ENCODE measurements at places on chromosomes 1 and 21.

DNA sequence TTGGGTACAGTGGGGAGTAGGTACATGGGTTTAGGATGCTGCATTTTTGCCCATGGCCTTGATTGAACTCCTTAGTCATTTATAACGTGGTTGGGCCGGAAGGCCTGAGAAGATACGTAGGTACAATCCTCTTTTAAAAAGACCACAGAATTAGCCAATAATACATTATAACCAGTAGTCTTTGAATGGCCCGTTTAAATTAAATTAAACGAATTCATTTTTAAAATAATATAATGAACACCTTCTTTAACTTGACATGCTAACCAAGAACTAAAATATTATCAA is 20.1 kb upstream of the ADAR start:
- no peak for DNase-seq

DNA sequence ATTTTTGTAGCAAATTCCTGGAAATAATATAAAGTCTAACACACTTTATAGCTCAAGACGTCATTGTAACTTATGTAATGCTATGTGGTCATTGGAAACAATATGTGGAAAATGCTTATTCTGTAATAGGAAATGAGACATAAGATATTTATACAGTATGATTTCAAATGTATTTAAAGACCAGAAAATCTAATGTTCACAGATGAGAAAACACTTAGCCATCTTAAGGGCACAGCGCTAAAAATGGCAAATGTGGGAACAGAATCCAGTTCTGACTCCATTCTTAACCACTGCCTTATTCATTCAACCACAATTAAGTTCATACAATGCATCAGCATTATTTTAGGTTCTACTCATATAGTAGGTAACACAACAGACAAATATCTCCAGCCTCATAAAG is 12.5 kb downstream of the CSDE1 start:
- no peak for DNase-seq

DNA sequence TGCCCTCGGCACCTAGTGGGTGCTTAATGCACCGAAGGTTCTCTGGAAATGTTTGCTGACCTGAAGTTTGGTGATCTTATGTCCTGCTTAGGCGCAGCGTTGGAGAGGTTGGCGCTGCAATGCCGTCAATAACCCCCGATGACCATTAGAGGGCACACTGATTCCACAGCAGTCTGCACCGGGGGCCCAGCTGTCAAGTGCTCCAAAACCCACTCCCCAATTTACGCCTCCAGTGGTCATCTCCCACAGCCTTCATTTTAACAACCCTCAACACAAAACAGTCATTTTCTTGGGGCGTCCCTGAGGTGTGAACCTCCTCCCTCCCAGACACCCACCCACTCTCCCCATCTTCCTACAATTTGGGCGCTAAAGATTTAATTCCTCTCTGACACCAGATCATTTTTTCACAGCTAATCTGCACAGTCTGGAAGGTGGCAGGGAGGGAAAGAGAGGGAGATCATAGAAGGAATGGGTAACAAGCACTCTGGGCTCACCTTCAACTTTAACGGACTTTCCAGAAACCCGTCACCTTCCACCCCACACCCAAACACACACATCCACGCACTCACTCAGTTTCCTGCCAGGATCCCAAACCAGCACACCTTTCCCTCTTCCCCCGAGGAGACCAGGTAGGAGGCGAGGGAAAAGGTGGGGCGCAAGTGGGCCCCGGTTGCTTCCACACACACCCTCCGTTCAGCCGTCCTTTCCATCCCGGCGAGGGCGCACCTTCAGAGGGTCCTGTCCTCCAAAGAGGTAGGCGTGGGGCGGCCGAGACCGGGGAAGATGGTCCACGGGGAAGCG is 570 bp upstream of the NPR1 start:
- DNase-seq: peak; percentile 61

DNA sequence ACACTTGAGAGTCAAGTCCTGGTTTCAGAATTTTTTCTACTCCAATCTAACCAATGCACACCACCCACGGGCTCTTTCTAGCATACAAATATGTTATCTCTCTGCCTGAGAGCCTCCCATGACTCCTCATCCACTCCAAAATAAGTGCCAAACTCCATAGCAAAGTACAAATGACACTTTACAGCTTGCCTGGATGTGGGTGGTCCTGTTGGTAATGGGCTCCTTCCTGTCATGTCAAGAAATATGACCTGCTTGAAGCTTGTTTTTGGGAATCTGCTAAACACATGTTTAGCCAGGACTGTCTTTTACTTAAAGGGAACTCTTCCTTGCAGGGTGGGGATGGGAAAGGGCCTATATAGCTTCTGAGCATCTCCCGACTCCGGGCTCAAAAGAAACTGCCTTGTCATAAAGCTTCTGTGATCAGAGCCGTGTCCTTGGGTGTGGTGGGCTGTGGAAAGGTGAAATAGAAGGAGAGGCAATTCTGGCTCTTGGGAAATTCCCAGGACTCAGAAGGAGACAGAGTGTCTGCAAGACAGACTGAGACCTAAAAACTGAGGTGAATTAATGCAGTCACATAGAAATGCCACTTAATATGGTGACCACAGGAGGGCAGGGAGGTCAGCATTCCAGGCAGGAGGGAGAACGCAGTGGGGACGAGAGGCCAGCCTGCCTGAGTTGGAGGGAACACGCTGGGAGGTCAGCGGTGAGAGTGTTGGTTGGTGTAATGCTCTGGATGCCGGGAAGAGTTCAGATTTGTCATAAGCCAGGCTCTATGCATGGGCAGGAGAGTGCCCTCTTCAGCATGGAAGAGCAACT is 6.1 kb upstream of the IGFN1 start:
- DNase-seq: peak; percentile 23

DNA sequence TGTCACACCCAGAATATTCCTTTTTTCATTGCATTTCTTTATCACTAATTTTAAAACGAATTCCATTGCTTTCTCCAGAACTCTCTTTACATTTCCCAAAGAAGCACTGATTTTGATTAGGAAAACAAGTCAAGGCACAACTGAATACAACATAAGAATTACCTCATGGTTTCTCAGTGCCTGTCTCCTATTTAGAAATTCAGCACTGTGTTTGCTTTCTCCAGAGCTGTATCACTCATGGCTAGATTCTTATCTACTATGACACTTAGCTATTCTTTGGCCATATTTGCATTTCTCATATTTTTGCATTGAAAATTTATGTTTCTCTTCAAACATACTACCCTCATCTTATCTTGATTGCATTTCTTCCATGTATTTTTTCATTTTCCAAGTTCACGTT is 1402.0 kb downstream of the MRPL39 start:
- DNase-seq: no peak

DNA sequence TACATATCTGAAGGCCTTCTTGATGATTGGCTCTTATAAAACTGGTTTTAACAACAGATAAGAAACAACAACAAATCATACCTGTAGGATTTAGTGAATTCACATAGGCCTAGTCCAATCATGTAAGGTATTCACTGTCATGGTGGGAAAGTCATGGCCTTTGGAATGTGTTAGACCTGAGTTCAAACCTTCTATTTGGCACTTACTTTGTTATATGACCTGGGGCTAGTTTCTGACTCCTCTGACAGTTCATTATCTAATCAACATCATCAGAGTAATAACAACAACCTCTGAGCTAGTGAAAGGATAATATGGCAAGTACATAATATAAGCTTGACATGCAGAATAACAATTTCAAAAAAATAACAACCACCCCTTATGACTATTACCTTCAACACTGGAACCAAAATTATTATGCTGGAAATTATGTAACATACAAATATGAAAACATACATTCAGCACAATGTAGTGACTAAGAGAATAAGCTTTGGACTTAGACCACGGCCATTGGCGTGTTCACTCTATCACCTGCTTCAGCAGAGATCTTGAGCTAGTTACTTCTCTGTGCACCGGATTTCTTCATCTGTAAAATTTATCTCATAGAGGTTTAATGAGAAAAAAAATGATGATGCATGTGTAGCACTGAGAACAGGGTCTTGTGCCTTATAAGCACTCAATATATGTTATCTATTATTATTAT is 597.6 kb downstream of the LMO4 start:
- peak; percentile 92 for DNase-seq

DNA sequence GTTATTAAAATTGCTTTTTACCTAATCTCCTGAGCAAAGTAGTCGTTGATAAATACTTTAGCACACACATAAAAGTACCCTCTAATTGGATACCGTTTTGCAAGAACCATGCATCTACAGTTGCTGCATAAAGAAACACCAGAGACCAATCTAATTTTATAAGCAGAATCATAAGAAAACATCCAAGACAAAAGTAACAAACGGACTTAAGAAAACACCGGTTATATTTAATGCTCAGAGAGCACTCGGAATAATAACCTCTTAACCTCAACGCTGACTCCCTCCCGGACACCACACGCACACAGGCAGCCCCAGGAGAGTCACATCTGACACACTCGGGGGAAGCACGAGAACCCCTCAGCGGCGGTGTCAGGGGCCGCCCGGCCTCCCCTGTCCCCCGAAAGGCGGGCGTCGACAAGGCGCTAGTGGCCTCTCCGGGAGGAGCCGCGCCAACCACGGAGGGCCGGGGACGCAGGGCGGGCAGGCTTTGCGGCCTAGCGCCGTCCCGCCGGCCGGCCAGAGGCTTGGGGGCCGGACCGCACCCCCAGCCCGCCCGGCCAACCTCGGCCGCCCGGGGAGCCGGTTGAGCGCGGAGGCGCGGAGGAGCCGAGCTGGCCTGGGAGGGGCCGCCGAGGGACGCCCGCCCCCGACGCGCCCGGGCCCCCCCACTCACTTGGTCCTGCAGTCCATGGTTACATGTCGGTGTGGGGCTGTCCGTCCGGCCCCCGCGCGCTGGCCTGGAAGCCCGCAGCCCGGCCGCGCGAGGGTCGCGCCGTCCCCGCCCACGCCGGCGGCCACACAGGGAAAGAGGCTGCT is 606 bp downstream of the DENND1B start:
- DNase-seq: peak; percentile 17

Data from trophoblast cell (in vitro differentiated cells and primary cell).